ENCODE measurements at places on chromosomes 7 and 10. TPM values are rescaled to one million over a fixed set of nuclear protein-coding genes. Genes with fewer than 3 reads are reported as not detected.
A peak's percentile ranks its signal among the peaks of the same experiment; 100 is the strongest.

SLC25A28 gene
- 44.5 TPM for total RNA-seq

ADCYAP1R1 gene
- total RNA-seq, result 21.3 TPM

SEMA3C gene
- 201 TPM for total RNA-seq

NUTM2A gene
- total RNA-seq, result 0.56 TPM

AGAP4 gene
- 15.7 TPM for total RNA-seq

DNA sequence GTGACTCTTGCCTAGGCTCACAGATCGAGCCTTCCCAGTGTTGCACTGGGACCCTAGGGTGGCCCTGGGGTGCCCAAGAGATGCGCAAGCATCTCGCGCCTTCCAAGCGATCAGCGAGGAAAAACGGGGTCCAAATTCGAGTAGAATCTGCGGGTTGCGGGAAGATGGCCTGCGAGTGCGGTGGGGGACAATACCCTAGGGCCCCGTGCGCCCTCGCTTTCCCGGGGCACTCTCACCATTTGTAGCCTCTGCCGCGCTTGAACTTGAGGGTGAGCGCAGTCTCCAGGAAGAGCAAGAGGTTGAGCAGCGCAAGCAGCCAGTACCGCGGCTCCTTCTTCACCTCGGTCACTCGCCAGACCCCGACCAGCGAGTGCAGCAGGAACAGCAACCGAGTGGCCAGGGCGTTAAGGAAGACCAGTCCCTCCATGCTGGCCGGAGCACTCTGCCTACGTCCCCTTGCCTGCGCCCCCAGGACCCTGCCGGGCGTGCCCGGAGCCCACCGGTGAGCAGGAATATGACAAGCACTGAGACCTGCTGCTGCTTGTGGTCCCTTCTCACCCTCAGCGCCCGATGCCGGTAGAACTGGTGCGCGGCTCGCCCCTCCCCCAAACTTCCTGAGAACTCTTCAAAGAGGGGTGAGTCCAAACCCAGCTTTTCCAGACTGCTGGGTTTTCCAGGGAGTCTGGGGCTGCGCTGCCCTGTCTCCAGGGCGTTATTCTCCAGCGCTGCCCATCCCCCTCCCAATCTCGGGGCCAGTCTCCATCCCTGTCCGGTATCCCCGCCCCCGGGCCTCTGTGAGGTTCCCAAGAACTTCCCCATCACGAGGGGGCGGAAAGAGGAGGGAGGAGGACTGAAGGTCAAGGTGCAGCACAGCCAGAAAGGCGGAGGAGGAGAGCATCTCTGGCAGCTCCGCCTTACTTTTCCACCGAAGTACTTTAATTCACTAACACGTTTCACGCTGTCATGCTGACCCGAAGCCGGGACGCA lies at the start of gene TMEM26:
Gene TMEM26, minus strand, starts transcription at position 727 of the 987 bp plus-strand sequence. Its CDS starts 300 bp downstream, at position 427.
- DNase-seq, result peak; percentile 59

- no peak for DNase-seq
These were observed 921.1 kb upstream of the GHITM start for GRCh38 chr10:83218205-83218604.
